HAP-1 (cell line): ENCODE measurements at places on chromosomes 11 and 22.

GRCh38 chr22:50609599-50609998 is 9.0 kb downstream of the MAPK8IP2 start:
- no peak for DNase-seq

- no peak for DNase-seq
Measured at GRCh38 chr11:1642288-1643145, 12.9 kb downstream of the KRTAP5-5 start.

GRCh38 chr11:64729851-64730382 is 6.9 kb upstream of the NRXN2 start:
- no peak for DNase-seq

GRCh38 chr22:30866216-30866615 is 102.4 kb downstream of the MORC2 start:
- DNase-seq = no peak

- no peak for DNase-seq
Measured at GRCh38 chr11:36098087-36098486, 154.2 kb downstream of the LDLRAD3 start.

GRCh38 chr22:39994041-39994565 is 651 bp upstream of the FAM83F start:
- no peak for DNase-seq

DNA sequence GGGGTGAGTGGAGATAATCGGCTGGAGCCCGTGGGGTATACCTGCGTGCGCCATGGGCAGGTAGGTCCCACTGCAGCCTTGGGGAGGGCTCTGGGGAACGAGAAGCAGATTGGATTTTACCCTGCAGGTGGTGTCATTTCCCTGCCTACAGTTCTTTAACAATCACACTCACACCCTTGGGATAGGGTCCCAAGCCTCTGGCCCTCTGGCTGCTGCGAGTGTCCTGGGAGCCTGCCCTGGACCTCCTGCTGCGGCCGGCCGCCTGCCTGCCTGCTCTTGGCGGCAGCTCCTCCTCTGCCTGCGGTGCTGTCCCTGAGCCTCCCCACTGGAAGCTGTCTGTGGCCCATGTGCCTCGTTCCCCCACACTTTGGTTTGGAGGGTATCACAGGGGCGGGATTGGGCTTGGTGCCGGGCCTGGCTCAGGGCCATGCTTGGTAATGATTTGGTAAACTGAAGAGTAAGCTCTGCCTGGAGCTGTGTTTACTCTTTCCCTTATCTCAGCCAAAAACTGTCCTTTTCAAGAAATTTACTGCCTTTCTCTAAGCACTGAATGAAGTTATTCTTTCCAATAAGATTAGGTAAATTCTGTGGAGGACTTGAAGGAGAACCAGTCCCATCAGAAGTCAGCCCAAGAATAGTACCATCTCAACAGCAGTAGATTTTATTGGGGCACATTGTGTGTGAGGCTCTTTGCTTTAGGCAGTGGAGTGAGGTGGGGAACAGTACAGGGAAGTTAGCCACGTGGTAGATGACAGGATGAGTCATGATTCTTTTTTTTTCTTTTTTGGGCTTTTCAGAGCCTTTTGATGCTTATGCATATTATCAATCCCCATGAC is 53.7 kb downstream of the TBC1D22A start:
- no peak for DNase-seq

GRCh38 chr11:124898711-124899110 is 1.0 kb upstream of the ROBO4 start:
- no peak for DNase-seq

DNA sequence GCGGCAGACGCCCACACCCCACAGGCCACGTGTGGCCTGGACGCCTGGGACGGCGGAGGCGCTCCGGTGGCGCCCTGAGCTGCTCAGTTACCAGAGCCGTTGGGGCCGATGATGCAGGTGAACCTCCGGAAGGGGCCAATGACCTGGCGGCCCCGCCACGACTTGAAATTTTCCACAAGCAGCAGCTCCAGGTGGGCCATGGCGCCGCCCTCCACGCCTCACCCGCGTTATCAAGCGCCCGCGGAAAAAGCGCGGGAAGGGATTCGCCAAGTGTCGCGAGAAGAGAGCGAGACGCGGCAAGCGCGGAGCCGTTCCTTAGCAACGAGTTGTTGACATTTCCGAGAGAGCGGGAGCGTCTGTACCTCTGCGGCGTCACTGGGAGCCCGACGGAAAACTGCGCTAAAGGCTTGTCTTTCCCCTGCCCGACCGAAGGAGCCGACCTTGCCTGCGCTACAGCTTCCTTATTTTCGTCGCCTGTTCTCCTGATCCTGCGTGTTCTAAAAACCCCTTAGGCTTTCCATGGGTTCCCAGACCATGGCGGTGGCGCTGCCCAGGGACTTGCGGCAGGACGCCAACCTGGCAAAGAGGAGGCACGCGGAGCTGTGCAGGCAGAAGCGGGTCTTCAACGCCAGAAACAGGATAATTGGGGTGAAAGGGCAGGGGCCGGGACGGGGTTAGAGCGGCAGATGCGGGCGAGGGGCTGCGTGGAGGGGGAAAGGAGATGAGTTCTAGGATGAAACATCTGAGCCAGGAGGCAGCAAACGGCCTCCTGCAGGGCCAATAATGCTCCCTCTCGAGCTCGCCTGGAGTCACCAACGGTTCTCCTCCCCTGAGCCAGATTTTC is at the start of the genes RIBC2 and SMC1B:
Gene RIBC2, plus strand, starts transcription at position 326 of the 844 bp plus-strand sequence. Its CDS starts 194 bp downstream, at position 520.
Gene SMC1B, minus strand, starts transcription at position 232 of the 844 bp plus-strand sequence. Its CDS starts 32 bp downstream, at position 200.
- DNase-seq = no peak

DNA sequence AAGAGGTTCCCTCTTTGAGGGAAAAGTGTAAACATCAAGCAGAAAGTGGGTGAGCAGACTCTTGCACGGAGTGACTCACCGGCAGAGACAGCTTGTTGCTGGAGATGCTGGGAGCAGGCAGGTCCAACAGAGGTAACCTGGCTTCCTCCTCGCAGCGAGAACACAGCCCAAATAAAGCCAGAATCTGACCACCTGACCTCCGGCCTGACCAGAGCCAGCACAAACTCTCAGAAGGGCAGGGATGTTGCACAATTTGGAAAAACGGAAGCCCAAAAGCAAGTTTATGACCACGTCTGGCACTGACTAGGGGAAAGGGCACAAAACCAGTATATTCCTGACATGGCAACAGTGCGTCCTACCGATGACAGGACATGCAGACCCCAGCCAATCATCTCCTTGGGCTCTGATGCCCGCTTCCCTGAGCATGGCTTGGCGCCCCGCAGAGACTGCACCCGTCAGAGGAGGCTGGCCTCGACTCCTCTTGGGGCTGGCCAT is 5.4 kb downstream of the SMCO4 start:
- no peak for DNase-seq

DNA sequence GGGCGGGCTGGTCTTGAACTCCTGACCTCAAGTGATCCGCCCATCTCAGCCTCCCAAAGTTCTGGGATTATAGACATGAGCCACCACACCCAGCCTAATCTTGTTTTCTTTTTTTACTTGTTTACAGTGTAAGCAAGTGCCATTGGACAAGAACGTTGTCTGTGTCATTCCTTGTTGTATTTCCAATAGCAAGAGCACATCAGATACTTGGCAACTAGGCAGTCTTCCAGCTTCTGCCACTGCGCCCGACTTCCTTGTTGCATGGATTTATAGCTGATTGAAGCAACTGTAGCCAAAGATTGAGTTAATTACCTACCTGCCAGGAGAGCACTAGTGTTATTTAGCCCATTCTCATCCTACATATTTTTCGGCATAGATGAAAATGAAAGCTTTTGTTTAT is 3.1 kb upstream of the SGSM3 start:
- DNase-seq = no peak

GRCh38 chr22:26016916-26017315 is 152.3 kb upstream of the SEZ6L start:
- no peak for DNase-seq
